Mesothelial cell of epicardium (in vitro differentiated cells): ENCODE measurements at places on chromosomes 7 and 10. TPM values are rescaled to one million over a fixed set of nuclear protein-coding genes. Genes with fewer than 3 reads are reported as not detected.

The ANK3 gene
- 242 to 270 TPM (median 243 TPM) in 3 replicates for total RNA-seq

The KEL gene
- total RNA-seq, result 1.9 to 4.2 TPM (median 2.3 TPM) in 3 replicates

The RASA4B gene
- 6.5 to 8.4 TPM (median 8.2 TPM) in 3 replicates for total RNA-seq

The NME8 gene
- total RNA-seq, result 0.86 to 1.2 TPM (median 1.1 TPM) in 3 replicates

The FAM25G gene
- not detected in 3 replicates for total RNA-seq

The SLC29A4 gene
- 33.6 to 37.9 TPM (median 33.9 TPM) in 3 replicates for total RNA-seq

The OR13A1 gene
- 0.13 to 0.35 TPM (median 0.16 TPM) in 3 replicates for total RNA-seq

The EPHB6 gene
- 28.0 to 30.9 TPM (median 28.9 TPM) in 3 replicates for total RNA-seq

The HECW1 gene
- total RNA-seq, result 1.0 to 1.9 TPM (median 1.4 TPM) in 3 replicates

The KBTBD2 gene
- 41.9 to 42.3 TPM (median 42.1 TPM) in 3 replicates for total RNA-seq

The NANOS1 gene
- total RNA-seq, result 4.1 to 4.6 TPM (median 4.4 TPM) in 3 replicates

The GBF1 gene
- total RNA-seq, result 49.3 to 51.1 TPM (median 51.1 TPM) in 3 replicates

The CYP17A1 gene
- 0.54 to 1.1 TPM (median 0.81 TPM) in 3 replicates for total RNA-seq

The TMEM176A gene
- total RNA-seq, result 2.5 to 3.6 TPM (median 3.1 TPM) in 3 replicates

The TAS2R3 gene
- 4.0 to 5.6 TPM (median 5.0 TPM) in 3 replicates for total RNA-seq

The GATAD1 gene
- 53.2 to 54.7 TPM (median 53.6 TPM) in 3 replicates for total RNA-seq

The CHST15 gene
- 34.5 to 39.4 TPM (median 35.9 TPM) in 3 replicates for total RNA-seq

The ABCB4 gene
- 2.1 to 2.3 TPM (median 2.3 TPM) in 3 replicates for total RNA-seq

The NKX1-2 gene
- not detected in 3 replicates for total RNA-seq

The TEX36 gene
- total RNA-seq, result not detected in 3 replicates

The C10orf62 gene
- total RNA-seq, result not detected in 3 replicates

The AHR gene
- 45.6 to 49.7 TPM (median 48.0 TPM) in 3 replicates for total RNA-seq

The OPALIN gene
- not detected in 3 replicates for total RNA-seq

The FIGNL1 gene
- 24.7 to 26.7 TPM (median 25.4 TPM) in 3 replicates for total RNA-seq

The NAPEPLD gene
- 17.0 to 17.5 TPM (median 17.0 TPM) in 3 replicates for total RNA-seq

The ZPBP gene
- not detected in 3 replicates for total RNA-seq

The PPP1R3C gene
- 9.2 to 9.9 TPM (median 9.7 TPM) in 3 replicates for total RNA-seq

The EBLN1 gene
- total RNA-seq, result not detected in 3 replicates
